CD4-positive, alpha-beta T cell treated with Interleukin-15 for 4 hours (primary cell): ENCODE measurements at places on chromosomes 1 and 21.

- DNase-seq: no peak
Measured at GRCh38 chr1:92329347-92330129, 30.7 kb downstream of the RPAP2 start.

GRCh38 chr1:40773748-40774265, 9.8 kb upstream of the KCNQ4 start:
- no peak for DNase-seq

DNA sequence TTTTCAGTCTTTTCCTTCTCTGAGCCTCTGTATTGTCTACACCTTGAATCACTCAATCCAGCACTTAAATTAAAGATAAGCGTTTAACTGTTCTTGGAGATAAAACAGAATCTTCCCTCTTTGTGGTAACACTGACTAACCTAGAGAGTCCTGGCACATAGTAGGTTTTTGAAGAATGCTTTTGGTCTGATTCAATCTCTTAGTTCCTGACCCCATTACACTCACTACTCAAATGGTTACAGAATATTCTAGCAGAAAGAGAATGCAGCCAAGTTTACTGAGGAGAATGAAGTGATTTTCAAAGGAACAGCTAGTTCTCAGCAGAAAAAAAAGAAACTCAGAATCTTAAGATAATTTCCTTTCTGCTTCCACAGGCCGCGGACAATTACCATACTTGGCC, 309.2 kb upstream of the PRMT6 start:
- DNase-seq: no peak

DNA sequence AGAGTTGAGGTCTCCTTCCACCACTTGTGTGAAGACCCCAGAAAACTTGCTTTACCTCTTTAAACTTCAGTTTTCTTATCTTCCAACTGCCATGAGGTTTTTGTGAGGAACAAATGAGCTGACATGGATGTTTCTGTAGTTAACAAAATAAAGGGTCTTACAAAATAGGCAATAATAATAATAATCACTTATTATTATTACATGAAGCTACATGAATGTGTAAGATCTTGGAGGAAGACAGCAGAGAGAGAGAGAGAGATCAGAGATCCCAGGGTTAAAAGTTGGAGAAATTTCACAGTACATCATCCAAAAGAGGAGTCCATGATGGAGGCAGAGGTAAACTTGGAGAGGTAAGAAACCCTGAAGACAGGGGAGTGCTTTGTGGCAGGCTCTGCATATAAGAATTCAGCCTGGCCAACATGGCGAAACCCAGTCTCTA, 10.7 kb downstream of the RCC1 start:
- DNase-seq: no peak

GRCh38 chr1:51518586-51519047, 449 bp downstream of the EPS15 start:
- DNase-seq: no peak

GRCh38 chr21:38861989-38862683, 56.4 kb downstream of the ETS2 start:
- no peak for DNase-seq

DNA sequence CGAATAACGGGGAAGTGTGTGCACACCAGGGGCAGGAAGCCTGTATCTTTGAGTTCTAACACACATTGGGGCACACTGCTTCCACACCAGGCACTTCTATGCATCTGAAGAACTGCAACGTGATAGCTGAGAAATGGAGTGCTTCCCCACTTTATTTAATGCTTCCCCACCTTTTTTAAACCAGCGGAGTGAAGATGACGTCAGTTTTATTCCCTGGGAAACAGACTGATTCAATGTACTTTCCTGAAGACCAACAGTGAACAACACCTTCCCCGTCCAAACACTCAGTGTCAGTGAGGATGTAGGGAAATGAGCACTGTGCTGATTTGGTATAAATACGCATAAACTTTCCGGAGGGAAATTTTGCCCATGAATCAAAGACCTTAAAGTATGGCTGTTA, 87.1 kb downstream of the PGBD5 start:
- no peak for DNase-seq

DNA sequence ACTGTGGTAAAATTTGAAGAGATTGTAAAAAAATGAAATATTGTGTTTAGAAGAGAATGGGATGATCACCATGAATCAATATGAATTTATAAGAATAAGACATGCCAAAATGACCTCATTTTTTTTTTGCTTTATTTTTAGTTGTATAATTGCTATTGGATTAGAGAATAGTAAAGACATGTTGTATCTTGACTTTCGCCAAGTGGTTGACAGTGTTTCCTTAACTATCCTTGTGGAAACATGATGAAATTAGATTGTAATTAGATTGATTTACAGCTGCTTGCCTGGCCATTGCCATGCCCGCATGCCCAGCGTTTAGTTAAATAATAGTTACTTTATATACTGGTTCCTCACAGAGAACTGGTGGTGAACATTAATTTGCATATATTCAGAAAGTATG, 154.9 kb downstream of the MAGI3 start:
- DNase-seq: no peak

GRCh38 chr1:22320587-22321344, 130.9 kb upstream of the ZBTB40 start:
- DNase-seq: no peak

- DNase-seq: no peak
Measured at GRCh38 chr21:16502273-16502672, 772.5 kb downstream of the USP25 start.
